ENCODE measurements at places on chromosomes 7 and 10.

DNA sequence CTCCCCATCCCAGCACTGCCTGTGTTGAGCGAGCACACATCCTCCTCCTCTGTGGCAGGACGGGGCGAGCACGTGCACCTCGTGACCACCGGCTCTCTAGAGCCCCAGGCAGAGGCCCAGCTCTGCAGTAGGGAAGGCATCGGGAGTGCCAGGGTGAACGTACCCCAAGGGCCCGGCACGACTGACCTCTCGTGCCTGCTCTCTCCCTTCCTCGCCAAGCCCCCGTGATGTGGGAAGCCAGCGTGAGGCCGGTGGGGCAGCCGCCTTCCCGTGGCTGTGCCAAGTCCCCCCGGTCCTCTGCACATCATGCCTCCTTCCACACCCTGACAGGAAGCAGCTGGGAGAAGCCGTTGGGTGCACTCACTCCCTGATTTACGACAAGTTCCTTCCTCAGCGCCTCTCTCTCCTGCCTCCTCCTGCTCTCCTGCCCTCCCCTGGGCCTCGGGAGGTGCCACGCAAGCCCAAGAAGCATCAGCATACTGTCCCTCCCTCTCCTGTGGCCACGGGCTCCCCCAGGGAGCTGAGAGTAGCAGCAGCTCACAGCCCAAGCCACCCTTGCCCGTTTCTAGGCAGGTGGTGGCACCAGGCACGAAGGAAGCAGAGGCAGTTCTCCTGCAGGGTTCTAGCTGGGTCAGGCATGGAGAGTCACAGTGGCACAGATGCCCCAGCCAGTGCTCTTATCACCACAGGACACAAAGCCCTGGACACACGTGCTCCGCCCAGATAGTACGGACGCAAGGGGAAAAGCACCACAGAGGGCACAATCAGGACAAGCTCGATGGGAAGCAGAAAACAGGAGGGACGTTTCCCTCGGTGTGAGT is 47.0 kb downstream of the AMZ1 start:
- no peak for DNase-seq

GRCh38 chr10:16944986-16945385 is 127.8 kb upstream of the RSU1 start:
- DNase-seq: no peak

DNA sequence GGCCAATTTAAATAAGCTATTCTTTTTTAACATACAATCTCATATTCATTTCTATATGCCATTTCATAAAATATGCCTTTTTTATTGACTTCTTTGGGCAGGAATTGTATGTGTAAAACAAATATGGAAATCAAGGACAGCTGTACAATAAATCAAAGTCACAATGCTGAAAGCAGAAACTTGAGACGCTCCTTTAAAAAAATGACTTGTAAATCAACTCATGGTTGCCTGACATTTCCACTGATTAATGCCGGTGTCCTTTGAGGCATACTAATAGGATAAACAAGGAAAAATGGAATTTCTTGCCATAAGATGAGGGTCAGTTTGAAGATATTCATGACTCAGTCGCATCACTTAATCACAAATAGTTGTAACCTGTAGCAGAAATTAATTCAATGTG is 247.4 kb upstream of the TEX47 start:
- DNase-seq: no peak

- DNase-seq: no peak
Measured at GRCh38 chr7:191105-191980, 1.0 kb upstream of the FAM20C start.

DNA sequence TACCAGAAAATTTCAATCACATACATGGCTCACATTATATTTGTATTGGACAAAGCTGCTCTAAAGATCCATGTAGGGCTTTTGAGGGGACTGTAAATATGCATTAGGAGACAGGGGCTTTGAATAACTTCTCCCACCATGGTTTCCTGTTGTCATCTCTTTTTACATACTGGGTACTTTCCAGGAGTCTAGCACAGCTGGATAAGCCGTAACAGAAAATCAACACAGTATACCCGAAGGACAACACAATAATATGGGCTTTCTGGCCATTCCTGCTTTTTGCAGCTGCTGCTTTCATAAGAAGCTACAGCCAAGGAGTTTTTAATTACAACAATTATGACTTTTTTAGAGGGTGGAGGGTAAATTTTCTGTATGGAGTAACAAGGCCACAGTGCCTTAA is 63.4 kb upstream of the SRPK2 start:
- DNase-seq: no peak

GRCh38 chr10:77877441-77878344 is 48.9 kb downstream of the DLG5 start:
- peak; percentile 70 for DNase-seq

DNA sequence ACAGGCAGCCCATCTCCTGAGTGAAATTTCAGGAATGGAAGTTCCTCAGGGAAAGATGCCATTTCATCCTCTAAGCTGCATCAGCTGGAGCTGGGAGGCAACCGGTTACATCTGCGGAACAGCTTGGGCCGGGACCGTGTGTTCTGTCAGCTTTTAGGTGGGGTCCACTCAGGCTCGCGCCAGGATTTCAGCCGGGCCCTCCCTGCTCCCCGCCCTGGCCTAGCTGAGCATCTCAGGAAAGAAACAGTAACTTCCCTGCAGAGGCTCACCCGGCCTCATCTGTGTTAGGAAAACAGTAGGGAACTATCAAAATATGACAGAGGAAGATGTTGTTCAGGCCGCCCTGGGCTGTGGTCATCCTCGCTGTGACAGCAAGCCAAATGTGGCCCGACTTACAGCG is 110.4 kb downstream of the TRIL start:
- DNase-seq: no peak

DNA sequence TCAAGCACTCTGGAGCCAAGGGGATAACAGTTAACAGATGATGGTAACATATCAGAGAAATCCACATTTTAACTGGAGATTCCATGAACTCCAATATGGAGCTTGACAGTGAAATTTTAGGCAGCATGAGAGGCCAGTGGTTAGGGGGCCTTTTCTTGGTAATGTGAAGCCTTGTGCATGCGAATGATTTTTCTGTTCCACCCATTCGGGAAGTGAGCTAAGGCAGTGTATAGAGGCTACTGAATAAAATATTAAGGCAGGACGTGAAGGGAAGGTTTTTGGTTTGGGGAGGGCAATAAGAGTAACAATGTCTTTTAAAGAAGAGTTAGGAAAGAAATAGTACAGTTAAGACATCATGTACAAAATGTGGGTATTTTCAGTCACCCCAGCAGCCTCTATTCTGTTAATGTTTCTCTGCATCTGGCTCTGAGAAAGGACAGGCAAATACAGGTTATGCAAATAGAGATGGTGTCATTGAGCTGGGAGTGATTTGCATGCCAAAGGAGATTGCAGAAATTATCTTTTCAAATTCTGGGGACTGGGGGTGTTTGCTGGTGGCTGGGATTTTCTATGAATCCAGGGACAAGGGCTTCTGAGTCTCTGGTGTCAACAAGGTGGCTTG is 6.8 kb upstream of the TAS2R60 start:
- DNase-seq: no peak

GRCh38 chr7:131904760-131905327 is 348.4 kb upstream of the PODXL start:
- no peak for DNase-seq

GRCh38 chr10:32375631-32376030 is 28.7 kb upstream of the EPC1 start:
- no peak for DNase-seq

- peak; percentile 48 for DNase-seq
Measured at GRCh38 chr7:136114966-136115762, 138.0 kb upstream of the MTPN start.

DNA sequence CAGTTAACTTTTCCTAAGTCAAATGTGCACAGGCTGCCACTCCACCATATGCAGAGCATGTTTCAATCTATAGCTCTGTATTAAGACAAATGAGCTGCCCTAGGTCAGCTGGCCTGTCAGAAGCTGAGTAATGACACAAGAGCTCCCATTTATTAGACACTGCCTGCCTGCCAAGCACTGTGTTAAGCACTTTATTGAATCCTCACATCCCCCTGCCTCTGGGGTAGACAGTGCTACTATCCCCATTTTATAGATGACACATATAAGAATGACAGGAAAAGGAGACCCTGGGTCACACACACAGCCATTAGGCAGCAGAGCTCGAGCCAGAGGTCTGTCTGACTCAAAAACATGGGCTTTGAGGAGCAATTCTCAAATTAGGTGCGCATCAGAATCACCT is 179.8 kb upstream of the PDE1C start:
- DNase-seq: no peak

GRCh38 chr10:49290607-49291006 is 8.4 kb upstream of the C10orf71 start:
- no peak for DNase-seq

GRCh38 chr7:34735526-34735925 is 77.5 kb downstream of the NPSR1 start:
- DNase-seq: no peak

GRCh38 chr10:48567346-48567745 is 37.5 kb downstream of the ARHGAP22 start:
- no peak for DNase-seq

GRCh38 chr10:5479481-5480161 is 19.7 kb downstream of the CALML5 start:
- DNase-seq: no peak

DNA sequence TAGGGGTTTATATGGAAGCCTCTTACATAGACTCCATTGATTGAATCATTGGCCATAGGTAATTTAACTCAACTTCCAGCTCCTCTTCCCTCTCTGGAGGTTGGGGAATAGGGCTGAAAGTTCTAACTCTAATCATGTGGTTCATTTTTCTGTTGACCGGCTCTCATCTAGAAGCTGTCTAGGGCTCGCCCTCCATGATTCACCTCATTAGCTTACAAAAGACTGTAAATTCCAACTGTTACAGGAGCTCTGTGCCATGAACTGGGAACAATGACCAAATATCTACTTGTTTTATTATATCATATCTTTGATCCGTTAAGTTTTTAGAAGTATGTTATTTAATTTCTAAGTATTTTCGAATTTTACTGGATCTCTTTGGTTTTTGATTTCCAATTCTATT is 263.0 kb downstream of the TCF7L2 start:
- DNase-seq: no peak

GRCh38 chr10:78595269-78595619 is 473.5 kb upstream of the ZMIZ1 start:
- DNase-seq: no peak

GRCh38 chr7:142836426-142836825 is 18.4 kb upstream of the EPHB6 start:
- DNase-seq: no peak

DNA sequence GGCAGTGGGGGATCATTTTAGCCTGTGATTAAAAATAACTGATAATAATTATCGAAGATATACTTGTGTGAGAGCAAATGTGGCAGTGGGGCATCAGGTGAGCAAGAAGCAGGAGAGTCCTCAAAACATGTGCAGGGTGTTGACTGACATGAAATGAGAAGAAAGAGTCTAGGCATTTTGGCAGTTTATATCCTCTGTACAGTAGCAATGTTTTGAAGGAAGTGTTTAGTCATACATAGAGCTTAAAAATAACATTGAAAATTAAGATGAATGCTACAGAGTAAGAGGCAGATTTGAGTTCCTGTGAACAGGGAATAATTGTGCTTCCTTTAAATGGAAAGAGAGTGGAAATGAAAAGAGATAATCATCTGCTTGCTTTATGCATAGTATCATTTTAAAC is 47.4 kb downstream of the VPS50 start:
- DNase-seq: no peak

Data from NT2/D1 (cell line).